Testis (tissue), 5 donors: ENCODE measurements at places on chromosomes 4 and X.

GRCh38 chr4:24076811-24077210 lies 187.0 kb upstream of the PPARGC1A start:
- DNase-seq = no peak

- no peak for DNase-seq
Observed at GRCh38 chr4:25827897-25828296, 34.9 kb downstream of the SEL1L3 start.

DNA sequence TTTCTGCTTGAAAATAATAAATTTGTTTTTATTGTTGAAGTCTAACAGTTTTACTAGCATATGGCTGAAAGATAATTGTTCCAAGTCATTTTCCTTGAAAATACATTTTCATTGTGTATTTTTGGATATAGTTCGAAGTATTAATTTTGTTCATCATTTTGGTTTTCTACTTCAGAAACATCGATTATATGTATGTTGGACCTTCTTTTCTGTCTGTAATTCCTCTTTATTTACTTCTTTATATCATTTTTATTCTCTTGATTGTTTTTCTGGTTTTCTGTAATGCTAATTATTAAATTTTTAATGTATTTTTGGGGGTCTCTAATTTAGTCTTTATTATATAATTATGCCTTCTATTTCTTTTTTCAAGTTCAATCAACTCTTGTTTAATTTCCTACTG lies 407.1 kb upstream of the FRG1 start:
- no peak for DNase-seq

DNA sequence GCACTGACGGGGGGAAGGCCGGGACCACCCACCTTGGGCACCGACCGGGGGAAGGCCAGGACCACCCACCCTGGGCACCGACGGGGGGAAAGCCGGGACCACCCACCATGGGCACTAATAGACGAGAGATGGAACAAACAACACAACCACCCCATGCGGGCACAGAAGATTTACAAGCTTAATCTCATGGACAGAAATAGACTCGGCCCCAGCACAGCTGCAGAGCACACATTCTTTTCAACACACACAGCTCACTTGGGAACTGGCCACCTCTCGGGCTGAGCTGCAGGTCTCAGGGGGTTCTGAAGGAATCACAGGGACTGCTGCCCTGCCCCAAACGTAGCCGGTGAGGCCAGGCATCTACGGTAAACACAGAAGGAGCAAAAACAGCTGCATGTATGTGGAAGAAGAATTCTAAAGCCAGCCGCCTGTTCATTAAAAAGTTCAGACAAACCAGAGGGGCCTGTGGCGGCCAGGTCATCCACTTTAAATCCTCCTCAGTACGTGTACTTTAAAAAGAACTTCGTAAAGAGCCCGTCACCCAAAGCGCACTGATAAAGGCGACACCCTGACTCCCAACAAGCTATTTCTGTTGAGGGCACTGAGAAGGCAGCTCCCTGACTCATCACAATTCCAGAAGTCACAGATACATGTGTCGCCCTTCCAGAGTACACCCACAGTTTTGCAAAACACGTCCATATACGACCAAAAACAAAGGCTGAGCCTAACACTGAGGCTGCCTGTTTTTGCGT lies 17.7 kb downstream of the PPP2R3B start:
- DNase-seq = no peak

DNA sequence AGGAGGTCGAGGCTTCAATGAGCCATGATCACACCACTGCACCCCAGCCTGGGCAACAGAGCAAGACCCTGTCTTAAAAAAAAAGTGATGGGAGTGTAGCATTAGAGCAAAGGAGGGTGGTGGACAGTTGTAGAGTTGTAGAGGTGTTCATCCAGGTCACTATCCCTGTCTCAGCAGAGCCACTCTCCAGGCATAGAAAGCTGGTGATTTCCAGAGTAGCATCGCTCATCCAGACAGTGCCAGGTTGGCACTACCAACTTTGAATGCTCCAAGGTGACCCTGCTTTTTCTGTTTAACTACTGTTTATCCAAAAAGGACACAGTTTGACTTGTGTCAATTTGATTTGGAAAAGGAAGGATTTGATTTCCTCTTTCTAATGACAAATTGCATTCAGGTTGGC lies 147.3 kb downstream of the USP46 start:
- DNase-seq = no peak

DNA sequence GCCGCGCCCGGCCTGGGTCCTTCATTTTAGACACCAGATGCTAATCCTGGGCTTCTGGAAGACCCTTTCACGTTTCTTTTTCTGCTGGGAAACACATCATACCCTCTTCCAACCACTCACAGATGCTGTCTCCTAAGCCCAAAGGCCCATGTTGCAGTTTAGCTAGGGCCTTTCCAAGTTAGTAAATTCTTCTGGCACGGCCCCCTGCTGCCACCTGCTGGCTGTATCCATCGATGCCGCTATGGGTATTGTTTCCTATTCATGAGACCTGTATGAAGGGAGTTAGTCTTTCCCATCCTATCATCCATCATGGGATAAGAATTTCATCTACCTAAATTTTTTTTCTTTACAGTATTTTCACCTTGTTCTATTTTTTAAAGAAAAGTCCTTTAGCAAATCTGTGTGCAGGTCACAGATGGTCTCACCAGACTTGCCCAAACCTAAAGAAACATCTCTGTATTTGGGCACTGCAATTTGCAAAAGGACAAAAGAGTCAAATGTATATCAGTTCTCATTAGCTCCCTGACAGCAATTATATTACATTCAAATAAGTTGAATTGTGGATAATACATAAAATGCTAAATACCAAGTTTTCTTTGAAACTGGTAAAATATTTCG lies 37.8 kb upstream of the SLC9A7 start:
- DNase-seq = peak; percentile 88

- no peak for DNase-seq
Observed at GRCh38 chr4:111698361-111698760, 446.9 kb upstream of the FAM241A start.

DNA sequence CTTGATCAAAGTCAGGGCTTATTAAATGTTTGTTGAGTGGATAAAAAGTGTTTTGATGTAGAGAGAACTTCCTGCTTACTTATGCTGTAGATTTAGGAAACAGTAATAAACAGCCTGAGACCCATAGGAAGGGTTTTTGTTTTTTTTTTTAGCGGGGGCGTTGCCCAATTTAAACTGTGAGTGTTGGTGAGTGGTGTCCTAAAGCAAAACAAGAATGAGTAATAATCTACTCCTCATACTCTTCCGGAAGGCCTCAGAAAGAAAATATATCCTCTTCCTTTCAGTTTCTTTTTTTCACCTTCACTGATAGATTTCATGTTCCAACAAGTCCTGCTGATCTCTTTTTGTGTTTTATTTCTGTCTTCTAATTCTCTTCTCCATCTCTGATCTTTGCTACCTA lies 104.4 kb upstream of the SCML1 start:
- no peak for DNase-seq

DNA sequence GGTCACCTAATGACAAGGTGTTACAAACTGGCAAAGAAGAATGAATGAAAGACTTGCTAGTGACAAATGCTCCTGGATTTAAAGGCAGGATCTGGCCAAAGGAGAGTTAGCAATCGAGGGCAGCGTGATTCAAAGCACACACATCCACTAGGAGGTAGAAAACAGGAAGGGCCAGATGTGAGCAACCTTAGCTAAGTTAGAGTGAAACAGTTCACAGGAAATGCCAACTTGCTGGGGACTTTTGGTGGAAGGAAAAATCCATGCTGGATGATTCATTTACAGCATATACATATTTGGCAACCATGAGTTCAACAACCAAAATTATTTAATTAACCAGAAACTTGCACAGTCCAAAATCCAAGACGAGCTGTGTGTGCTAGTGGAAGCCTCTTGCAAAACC lies 276.9 kb downstream of the PTTG2 start:
- no peak for DNase-seq

DNA sequence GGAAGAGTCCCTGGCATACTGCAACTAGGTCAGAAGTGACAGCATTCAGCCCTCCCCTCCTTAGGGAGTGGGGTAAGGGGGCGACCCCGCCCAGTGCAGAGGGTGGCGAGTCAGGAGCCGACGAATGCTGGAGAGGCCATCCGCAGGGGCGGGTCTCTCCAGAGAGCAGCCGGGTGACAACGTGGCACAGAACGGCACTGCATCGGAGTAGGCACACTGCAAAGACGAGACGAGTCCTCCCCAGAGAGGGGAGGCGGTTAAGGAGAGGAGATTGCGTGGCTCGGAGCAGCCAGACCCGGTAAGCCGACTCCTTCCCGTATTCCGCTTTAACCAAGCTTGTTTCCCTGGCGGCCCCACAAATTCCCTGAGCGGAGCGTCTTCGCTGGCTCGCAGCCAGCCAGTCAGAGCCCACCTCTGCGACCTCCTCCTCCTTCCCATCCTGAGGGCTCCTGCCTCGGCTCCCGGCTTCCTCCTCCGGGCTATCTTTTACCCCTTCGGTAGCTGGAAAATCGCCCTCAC lies 54.9 kb downstream of the LINC00632 start:
- DNase-seq = peak; percentile 17
